ENCODE measurements at places on chromosomes 3 and 15.

- DNase-seq: no peak
Observed at GRCh38 chr15:77168616-77169015, 97.7 kb upstream of the TSPAN3 start.

DNA sequence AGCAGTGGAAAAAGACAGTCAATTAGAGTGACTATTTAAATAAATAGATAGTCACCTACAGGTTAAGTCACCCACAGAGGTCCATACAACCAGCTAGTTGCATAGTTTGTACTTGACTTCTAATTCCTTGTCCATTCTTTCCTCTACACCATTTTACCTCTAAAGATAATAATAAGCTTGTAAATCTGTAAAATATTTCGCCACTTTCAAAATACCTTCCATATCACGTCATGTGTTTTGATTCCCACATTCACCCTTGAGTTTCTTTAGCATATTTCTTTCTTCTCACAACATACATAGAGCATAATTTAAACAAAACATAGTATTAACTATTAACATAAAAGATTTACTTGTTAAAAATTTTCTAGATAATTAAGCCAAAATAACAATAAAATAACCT is 689.6 kb downstream of the MECOM start:
- DNase-seq: no peak

- DNase-seq: no peak
Observed at GRCh38 chr3:37255990-37256308, 81.6 kb upstream of the LRRFIP2 start.

DNA sequence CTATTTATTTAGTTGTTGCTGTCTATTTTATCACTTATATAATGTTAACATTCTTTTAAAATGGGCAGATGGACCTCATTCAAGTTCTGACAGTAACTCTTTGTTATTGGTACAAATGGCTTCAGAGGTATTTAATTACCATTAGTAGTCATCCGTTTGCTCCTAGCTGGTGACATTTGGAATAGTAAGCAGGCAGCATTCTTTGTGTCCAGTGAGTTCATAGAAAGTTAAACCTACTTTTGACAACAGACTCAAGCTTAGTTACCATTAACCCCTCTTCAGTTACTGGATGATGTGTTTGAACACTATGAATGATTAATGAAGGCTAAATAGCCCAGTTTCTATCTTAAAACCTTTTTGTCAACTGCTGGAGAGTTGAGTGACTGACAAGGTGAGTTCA is 500.7 kb upstream of the ATP11B start:
- no peak for DNase-seq

DNA sequence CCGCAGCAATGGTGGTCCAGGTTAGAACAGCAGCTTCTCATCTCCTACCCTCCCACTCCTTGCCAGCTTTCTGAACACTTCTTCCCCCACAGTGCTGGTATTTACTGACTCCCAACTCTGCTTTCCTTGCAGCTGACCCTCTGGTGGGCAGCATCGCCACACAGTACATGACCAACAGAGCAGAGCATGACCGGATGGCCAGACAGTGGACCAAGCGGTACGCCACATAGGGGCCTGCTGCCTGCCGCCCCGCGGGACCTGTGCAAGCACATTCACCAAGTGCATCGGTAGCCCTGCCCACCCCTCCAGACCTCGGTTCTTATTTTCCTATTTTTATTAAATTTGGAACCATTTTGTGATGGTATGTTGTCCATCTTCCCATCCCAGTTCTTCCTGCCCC is 216.2 kb upstream of the UBE2E1 start:
- DNase-seq: no peak

GRCh38 chr3:44272191-44272590 is 30.5 kb downstream of the TOPAZ1 start:
- DNase-seq: no peak

DNA sequence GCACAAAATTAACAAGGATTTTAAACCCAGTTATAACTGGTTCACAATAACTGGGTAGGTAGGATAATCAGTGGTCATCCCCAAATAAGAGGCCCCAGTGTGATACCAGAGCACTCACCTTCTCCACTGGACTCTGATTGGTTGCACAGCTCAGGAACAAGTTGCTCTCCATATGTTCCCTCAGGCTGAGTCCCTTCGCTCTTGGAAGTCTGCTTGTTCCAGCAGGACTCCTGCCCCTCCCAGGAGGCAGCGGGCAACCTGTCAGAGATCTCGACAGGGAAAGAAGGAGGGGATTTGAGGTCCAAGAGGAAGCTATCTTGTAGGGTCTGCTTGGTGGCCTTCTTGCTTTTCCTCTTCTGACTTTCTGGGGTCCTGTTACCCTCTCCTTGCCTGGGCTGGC is 51.6 kb upstream of the HEG1 start:
- no peak for DNase-seq

- DNase-seq: no peak
Observed at GRCh38 chr15:92355307-92355706, 38.4 kb upstream of the ST8SIA2 start.

DNA sequence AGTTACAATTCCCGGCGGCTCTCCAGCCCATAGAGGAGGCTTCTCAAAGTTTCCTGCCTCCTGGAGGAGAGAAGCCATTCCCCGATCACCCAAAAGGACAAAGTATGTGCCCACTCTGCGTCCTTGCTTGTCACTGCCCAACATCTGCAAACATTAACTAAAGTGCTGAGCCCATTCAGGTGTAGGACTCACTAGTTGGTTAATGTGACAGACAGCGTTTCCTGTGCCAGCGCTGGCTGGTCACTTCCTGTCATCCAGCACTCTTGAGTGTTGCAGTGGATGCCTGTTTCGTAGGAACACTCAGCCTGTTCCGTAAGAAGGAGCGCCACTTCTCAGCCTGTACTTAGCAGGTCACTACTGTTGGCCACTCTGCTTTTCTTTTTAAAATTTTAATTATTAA is 100.3 kb downstream of the APBA2 start:
- DNase-seq: no peak

- DNase-seq: no peak
Observed at GRCh38 chr3:162015856-162016255, 519.2 kb downstream of the OTOL1 start.

- no peak for DNase-seq
Observed at GRCh38 chr3:42195879-42196330, 70.1 kb downstream of the CCK start.

All from activated T-cell treated with anti-CD3 and anti-CD28 coated beads, Interleukin-2, amount 50 U/mL, for 24 hours (primary cell).